T-helper 2 cell (primary cell): ENCODE measurements at places on chromosomes 7 and 10.
A peak's percentile ranks its signal among the peaks of the same experiment; 100 is the strongest.

- DNase-seq, result no peak
Observed at GRCh38 chr10:16292366-16292765, 144.4 kb upstream of the PTER start.

GRCh38 chr10:25017661-25018060 lies 1.2 kb downstream of the THNSL1 start:
- peak; percentile 1 for DNase-seq

GRCh38 chr7:88314061-88314491 lies 7.4 kb upstream of the STEAP4 start:
- DNase-seq, result no peak

- DNase-seq, result no peak
Observed at GRCh38 chr7:131691454-131692130, 135.2 kb upstream of the PODXL start.

DNA sequence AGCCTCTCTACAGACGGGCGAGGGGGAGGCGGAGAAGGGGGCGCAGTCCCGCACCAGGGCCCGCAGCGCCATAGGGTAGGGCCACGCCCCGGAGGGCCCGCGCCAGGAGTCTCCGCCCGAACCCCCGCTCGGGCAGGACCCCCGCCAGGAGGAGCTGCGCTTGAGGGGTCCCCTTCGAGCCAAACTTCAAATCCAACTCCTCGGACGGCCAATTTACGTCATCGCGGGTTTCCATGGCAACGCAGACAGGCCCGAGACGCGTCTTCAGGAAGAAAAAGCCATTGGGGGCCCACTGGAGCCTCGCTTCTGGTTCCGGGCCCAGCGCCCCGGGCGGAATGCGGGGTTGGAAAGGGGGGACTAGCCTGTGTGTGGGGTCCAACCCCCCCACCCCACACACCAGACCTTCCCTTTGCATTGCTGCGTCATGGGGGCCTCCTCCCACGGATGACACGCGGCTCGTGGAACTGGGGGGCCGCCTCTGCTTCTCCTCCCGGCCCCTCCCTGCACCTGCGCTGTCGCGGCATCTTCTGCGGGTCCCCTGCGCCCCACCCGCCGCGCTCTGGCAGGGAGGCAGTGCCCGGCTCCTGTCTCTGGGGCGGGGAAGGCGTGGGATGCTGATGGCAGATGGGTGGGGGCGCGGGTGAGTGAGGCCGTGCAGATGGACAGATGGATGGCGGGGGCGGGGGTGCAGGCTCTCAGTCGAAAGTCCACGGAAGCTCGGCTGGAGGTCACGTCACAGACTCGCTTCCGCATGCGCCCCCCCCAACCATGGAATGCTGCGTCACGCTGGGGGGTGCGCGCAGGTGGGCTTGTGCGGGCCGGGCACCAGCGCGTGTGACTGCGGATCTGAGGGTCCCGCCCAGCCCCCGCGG lies 1.2 kb downstream of the CALY start:
- DNase-seq, result peak; percentile 60

GRCh38 chr10:120607710-120608703 lies 151.0 kb downstream of the PLPP4 start:
- no peak for DNase-seq

- no peak for DNase-seq
Observed at GRCh38 chr7:107867858-107868466, 23.0 kb upstream of the DLD start.

GRCh38 chr10:45433716-45434469 lies 59.9 kb downstream of the ALOX5 start:
- no peak for DNase-seq

DNA sequence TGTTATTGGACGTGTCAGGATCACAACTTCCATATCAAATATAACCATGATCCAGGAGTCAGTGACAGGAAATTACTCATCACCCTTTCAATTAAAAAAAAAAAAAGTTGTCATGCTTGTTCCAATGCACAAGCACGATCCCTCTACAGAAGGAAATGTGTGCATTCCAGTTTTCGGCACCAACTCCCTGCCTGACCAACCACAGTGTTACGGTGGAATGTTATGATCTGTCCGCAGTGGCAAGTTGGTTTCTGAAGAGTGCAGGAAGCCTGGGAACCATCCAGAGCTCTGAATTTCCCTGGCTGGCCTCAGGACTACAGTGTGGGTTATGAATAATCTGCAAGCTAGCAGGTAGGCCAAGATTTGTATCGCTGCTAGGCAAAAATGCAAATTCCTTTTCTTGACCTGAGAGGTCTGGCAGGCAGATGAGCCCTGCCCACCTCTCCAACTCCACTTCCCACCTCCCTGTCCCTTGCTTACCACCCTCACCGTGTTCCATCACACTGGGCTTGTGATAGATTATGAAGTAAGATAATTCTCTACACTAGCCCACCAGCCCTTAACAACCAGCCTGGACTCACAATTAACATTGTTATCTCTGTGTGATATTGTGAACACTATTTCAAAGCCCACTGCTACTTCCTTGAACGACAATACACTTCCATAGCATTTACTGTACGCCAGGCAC lies 20.4 kb downstream of the FRMPD2 start:
- no peak for DNase-seq

DNA sequence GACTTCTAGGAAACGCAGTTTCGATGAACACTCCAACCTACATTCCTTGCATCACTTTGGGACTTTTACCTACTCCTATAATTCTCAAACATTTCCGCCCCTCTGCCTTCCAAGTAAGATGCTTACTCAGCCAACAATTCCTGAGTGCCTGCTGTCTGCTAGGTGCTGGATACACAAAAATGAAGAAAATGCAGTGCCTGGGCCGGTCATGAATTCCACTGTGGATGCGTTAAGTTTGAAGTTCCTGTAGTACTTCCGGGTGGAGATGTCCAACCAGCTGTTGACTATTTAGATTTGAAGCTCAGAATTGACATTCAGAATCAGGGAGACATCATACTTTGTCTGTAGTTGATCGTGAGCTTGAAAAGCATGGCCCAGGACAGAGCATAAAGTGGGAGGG lies 89.2 kb downstream of the LYZL1 start:
- no peak for DNase-seq

DNA sequence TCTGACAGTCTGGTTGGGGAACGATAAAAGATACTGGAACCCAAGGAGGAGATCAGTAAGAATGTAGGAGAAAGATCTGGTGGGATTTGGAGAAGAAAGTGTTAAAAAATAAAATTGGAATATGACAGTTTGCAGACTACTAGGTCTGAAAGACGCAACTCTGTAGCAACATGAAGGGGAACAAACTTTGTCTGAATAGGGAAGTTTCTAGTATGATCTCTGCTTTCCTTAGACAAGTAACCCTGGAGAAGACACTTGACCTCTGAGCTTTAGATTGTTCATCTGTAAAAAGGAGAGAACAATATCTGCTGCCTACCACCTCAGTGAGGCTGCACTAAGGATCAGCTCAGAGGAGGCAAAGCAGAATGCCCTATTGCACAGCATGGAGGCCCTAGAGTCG lies 3.0 kb upstream of the PRSS1 start:
- DNase-seq, result no peak

DNA sequence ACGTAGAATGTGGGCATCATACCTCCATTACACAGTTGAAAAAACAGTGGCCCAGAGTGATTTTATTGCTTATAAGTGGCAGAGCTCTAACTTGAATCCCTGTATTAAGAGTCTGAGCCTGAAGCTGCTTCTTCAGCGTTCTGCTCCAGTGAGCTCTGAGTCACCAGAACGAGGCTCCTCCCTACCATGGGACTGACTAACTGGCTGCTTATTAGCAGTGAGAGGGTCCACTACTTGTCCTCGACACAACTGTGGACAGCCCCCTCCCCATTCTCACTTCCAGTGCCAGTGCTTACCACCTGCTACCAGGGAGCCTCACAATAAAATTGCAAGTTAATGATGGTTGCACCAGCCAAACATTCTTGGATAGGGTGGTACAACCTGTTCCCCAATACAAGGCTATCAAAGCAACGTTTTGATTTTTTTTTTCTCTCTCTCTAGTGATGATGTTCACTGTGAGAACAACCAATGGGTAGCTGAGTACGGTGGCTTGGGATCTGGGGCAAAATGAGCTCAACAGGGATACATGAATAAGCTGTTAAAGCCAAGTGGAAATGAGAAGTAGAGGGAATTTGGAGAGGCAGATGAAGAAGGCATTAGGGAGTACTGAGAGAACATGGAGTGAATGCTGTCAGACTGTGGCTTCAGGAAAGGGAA lies 2.7 kb upstream of the NRG3 start:
- DNase-seq, result no peak

DNA sequence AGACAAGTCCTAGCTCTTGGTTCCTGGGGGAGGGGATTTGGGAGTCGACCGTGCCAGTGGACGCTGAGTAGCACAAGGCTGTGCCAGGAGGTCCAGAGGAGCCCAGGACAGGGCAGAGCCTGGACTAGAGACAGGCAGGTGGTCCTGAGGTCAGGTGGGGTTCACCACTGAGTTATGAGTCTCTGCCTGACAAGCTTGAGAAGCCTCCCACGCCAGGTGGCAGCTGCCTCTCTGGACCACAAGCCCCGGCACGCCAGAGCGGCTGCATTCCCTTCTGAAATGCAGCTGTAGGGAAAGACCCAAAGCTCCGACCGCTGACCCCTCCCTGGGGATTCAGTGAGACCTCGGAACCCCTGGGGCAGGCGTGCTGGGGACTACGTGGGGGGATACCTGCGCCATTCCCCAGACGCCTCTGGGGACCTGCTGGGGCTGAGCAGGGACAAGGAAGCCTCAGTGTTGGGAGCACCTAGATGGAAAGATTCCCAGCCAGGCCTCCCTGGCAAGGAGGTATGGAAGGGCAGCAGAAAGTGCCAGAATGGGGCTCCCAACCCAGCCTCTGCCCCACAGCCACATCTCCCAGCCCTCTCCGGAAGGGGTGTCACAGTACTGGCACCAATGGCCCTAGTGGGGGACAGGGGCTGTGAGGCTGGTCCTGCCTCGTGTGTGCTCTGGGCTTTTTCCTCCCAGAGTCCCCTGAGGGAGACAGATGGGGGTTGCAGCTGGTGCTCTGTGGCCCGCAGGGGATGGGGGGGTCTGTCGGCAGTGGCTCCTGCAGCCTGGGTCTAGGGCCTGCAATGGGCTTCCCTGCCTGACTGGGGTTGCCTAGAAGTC lies 29.0 kb downstream of the PDGFA start:
- DNase-seq, result no peak

DNA sequence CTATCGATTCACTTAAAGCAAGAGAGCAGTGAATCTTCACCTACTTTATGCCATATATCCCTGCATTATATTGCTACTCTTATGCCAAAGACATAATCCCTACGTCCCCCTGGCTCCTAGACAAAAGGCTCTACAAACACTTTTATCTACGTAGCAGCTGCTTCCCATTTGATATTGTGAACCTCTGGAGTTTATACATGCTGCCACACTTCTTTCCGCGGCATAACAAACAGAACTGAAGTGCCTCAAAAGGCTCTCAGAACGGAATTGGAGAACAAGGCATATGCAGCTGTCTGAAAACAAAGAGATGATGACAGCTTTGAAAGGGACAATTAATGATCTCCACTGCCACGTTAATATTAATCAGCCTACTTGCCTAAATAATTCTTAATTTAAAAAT lies 985.6 kb upstream of the LRRN3 start:
- DNase-seq, result no peak

- DNase-seq, result no peak
Observed at GRCh38 chr10:93437086-93437945, 44.8 kb downstream of the MYOF start.

DNA sequence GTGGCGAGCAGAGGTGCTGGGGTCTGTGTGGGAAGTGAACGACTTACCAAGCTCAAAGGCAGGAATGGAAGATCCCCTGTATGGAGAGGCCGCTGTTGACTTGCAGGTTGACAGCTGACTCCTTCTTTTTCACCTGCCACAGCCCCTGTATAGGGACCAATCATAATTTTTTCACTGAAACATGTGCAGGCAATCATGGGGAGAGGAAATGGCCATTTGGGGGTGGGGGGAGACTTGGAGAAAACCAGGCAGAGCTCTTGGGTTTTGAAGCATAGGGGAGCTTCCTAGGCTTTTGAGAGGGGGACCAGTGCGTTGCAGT lies 101.4 kb downstream of the WDR37 start:
- DNase-seq, result no peak

- DNase-seq, result no peak
Observed at GRCh38 chr10:132554053-132554990, 16.7 kb downstream of the INPP5A start.

DNA sequence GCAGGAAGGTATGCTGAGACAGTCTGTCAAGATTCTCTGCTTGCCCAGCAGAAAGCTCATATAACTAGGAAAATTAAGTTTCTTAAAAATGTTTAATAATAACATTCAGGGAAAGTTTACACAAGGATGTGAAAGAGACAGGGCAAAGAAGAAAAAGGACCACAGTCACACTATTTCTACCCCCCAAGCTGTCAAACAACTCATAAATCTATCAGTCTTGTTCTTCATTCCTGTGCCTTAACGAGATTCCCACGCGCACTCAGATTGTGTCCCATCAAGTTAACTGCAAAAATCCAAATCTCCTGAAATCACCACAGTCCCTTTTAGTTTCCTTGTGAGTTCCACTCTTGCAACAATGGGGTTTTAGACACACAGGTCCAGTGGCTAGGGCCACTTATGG lies 14.9 kb downstream of the CUL2 start:
- no peak for DNase-seq

DNA sequence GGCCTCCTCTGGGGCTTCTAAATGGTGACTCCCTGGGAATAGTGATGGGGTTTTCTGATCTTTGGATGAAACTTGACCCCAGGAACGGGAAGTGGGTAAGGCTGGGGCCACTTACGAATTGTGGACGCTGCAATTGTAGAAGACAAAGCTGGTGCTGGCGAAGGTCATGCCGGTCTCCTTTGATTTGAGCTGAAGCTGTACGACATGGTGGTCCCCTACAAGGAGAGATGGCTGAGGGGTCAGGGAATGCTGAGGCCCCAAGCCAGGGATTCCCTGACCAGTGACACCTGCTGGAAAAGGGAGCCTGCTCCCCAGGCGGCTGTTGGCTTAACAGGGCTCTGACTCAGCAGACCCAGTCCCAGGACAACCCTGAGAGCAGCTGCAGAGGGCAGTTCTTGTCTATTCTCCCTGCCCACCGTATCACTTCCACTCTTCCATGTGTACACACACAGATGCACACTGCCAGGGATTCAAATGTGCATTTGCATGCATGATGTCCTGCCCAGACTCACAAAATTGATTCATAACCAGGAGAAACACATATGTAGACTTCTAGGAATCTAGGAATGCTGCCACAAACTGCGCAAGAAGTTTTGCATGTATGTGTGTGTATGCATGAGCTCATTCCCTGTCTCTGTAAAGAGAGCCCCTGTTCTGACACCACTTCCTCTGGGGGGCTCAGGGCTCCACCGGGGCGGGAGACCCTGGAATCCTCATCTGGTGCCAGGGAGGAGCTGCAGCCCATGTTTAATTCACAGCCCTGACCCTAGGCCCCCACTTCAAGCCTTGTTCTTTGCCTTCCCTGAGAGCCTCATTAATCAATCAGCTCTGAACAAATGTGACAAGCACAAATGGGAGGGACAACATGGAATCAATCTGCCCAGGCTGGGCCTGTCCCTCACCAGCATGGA lies 350.0 kb downstream of the PLXNA4 start:
- DNase-seq, result no peak
